ENCODE measurements at places on chromosomes 7 and 10.

- no peak for DNase-seq
These were observed 76.6 kb downstream of the GLRX3 start for GRCh38 chr10:130212746-130213145.

GRCh38 chr7:149422162-149422913 lies 38.5 kb downstream of the ZNF777 start:
- DNase-seq, result peak; percentile 75

DNA sequence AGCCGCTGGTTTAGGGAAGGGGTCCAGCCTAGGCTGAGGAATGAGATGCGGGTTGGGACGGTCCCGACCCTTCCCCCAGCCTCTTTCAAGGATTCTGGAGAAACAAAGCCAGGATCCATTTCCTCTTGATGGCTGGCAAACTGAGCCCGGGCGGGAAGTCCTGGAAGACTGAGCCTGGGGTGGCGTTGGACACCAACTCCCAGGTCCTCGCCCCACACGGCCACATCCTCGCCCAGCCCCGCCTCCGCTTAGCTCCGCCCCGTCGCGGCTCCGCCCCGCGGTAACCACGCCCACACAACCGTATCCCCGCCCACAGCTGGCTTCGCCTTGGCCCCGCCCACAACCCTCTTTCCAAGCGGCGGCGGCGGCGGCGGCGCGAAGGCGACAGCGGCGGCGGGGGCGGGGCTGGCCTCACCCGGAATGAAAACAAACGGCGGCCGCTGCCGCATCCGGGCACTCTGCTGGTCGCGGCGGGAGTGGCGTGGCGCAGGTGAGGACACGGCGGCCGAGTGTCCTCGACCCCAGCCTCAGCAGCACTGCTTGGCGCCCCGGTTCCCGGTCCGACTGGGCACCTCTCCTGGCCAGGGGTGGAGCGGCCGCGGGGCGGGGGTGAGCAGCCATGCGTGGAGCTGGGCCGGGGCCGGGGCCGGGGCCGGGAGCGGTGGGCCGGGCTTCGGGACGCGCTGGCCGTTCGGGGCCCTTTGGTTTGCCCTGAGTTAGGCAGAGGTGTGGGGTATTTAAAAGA lies at the start of gene NUB1:
Gene NUB1 (plus strand): TSS at position 456 of the 745 bp plus-strand sequence. CDS start 3,538 bp downstream, outside the sequence.
- DNase-seq, result peak; percentile 79

DNA sequence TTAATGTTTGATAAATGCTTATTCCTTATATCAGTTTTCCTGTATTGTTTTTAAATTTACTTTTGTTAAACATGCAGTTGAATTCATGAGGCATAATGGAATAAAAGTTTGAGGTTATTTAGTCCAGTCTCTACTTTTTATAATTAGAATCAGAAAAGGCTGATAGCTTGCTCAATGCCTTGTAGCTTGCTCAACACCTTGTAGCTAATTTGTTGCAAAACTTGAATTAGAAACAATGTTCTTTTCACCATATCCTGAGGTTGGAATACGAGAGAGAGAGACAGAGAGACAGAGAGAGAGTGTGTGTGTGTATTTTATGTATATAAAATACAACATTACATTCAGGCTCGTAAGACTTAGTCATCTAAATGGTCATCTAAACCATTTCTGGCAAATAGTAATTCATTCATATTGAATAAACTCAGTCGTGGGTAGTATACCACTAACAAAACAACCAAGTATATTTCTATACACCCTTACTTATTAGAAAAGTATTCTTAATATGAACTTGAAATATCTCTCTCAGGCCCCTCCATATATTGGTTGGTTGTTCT lies 243.5 kb downstream of the ADK start:
- DNase-seq, result no peak

DNA sequence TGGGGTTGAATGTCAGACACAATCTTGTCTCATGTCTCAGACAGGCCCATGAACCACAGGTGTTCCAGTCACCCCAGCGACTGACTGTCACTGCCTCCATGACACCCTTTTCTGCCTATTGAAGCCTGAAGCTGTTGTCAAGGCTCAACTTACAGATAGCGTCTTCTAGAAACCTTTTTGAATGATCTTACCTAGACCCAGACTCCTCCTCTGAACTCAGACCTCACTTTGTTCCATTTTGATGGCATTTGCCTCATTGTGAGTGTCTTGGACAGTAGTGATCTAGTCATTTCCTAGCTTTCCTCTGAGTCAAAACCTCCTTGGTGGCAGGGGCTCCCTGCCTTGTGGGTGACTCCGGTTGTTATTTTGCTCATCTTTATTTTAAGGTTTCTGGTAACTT lies 98.3 kb upstream of the AGK start:
- DNase-seq, result no peak

- no peak for DNase-seq
These were observed 129.9 kb downstream of the ZNF92 start for GRCh38 chr7:65503434-65504152.

GRCh38 chr10:79136236-79137005 lies 67.7 kb downstream of the ZMIZ1 start:
- no peak for DNase-seq

GRCh38 chr7:338295-339061 lies 48.5 kb downstream of the FOXL3 start:
- DNase-seq, result no peak

DNA sequence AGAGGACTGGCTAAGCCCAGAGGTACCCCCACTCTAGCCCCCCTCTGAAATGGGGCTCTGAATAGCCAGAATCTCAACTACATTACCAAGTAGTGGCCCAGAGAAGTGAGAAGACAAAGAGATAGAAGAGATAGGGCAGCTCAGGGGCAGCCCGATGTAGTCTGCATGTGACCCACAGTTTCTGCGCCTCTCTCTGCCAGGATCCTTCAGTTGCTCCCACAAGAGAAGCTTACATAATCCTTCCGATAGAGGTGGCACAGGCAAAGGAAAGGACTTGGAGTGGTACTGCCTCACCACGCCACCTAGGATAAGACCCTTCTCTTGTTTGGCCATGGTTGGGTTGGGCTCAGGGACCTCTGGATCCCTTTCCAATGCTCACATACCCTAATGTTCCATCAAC lies 5.4 kb upstream of the PDE1C start:
- DNase-seq, result no peak

- DNase-seq, result no peak
These were observed 1.2 kb downstream of the PHKG1 start for GRCh38 chr7:56091591-56091990.

Measured in hematopoietic multipotent progenitor cell treated with erythropoietin and hydrocortisone succinate and interleukin-3 and kit ligand, for 8 days (in vitro differentiated cells).